ENCODE measurements at places on chromosomes 1 and 21.

DNA sequence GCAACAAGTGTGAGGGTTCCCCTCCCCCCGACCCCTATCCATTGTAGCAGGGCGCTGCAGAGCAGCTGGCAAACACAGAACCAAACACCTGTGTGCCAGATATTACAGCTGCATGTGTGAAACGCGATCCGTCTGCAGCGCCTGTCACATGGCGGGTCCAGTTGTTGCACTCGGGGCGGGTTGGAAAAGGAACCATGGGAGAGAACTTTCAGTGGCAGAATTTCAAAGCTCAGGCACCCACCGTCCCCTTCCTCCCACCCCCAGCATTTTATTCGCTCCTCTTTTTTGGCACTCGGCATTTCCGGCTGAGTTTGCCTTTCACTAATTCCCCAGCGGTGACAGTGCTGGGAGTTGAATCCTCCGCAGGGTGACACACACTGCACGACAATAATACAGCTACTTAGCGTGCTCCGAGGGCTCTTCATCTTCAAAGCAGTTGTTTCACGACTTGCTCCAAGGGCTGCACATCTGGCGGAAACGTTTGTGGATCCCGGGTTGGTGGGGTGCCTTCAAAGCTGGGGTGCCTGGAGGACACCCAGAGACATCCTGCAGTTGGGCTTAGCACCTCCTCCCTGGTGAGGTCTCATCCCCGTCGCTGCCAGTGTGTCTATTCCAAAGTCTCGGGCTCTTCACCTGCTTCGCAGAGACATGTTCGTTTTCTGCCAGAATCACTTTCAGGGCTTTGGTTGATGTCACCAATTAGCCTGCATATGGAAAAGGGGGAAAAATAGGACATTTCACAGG, 180.7 kb downstream of the ZBTB18 start:
- no peak for DNase-seq

- no peak for DNase-seq
Measured at GRCh38 chr21:29477347-29477746, 178.6 kb downstream of the BACH1 start.

DNA sequence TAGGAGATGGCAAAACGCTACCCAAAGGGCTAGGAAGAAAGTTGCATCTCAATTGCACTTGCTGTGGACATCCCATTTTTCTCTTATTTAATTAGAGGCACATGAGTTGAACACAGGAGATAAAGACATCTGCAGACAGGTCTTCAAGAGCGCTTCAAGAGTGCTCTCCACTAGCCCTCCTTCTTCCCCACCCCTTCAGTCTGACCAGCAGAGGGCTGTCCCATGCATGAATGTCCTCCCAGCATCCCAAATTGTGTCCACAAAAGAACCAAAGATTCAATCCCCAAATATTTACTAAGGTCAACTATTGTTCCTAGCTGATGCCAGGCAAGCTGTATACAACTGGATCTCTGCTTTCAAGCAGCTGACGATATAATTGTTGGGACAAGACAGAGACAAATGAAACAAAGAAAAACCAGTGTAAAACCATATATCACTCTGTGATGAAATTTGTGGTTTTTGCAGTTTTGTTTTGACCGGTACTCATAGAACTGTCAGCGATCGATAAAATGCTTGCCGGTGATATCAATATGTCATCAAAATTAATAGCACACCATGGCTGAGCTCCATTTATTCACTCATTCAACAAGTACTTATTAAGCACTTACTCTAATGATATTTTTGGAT, 174.2 kb downstream of the TNR start:
- DNase-seq = no peak

DNA sequence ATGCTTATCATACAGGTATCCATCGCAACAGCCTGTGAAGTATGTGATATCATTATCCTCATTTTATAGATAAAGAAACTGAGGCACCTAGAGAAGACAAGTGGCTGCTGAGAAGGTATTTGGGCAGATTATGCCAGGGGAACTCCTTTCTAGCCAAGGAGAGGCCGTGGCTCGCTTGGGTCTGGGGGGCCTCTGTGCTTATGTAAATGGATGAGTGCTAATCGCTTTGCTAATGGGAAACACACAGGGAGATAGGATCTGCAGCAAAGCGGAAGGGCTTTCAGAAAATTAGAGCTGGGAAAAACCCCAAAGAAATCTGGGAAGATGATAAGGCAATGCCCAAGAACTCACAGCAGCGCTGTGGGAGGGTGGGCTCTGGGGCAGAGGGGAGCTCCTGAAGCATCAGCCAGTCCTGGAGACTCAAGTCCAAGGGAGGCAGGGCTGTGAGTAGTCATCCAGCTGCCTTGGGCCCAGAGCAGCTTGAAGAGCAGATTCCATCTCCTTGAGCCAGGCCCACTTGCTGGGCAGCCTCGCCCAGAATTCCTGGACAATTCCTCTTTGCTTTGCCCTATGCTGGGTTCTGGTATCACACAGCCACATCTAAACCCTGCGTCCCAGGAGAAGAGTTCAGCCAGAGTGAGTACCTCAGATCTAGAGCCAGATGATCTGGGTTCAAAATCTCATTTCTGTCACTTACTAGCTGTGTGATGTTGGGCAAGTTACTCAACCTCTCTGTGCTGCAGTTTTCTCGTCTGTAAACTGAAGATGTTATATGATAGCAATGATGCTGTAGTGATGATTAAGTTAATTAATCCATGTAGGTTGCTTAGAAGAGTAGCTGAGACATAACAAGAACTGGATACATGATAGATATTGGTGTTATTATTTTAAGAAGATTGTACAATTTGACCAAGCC, 36.7 kb downstream of the FOXD2 start:
- no peak for DNase-seq

- no peak for DNase-seq
Measured at GRCh38 chr1:218201601-218202000, 83.5 kb upstream of the RRP15 start.

- DNase-seq = no peak
Measured at GRCh38 chr1:204350857-204351573, 8.7 kb downstream of the PLEKHA6 start.

DNA sequence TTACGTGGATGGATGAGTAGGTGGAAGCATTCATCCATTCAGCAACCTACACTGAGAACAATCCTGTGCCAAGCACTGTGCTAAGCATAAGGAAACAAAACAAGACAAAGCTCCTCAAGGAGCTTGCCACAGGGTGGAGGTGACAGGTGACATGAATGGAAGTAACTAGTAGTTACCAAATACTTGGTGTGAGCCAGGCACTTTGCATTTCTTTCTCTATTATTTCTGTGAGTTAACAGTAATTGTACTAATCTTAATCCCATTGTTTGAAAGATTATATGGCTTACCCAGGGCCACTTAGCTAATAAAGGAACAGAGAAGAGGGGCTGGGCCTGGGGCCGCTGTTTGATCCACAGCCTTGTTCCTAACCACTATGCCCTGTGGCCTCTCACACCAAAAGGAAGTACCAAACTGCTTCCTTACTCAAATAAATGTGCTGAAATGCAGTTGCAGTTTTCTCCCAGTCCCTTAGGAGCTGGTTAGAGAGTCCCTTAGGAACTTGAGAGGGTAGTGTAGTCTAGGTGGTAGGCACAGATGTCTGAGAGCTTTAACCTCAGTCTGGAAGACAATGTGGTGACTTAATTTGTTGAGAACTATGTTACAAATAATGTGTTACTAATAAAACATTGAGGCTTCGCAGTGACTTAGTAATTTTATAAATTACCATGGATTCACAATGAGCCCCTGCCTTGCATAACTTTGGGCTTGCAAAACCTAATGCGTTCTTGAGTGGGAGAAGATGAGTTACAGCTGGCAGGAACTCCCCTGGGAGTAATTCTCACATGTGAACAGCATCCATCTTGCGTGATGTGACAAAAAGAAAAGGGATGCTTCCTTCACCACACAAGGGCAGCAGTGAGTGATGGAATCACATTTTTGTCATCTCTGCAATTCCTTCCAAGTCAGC, 69.8 kb downstream of the MPZL1 start:
- no peak for DNase-seq

GRCh38 chr1:230915078-230915477, 46.8 kb upstream of the C1orf198 start:
- no peak for DNase-seq

DNA sequence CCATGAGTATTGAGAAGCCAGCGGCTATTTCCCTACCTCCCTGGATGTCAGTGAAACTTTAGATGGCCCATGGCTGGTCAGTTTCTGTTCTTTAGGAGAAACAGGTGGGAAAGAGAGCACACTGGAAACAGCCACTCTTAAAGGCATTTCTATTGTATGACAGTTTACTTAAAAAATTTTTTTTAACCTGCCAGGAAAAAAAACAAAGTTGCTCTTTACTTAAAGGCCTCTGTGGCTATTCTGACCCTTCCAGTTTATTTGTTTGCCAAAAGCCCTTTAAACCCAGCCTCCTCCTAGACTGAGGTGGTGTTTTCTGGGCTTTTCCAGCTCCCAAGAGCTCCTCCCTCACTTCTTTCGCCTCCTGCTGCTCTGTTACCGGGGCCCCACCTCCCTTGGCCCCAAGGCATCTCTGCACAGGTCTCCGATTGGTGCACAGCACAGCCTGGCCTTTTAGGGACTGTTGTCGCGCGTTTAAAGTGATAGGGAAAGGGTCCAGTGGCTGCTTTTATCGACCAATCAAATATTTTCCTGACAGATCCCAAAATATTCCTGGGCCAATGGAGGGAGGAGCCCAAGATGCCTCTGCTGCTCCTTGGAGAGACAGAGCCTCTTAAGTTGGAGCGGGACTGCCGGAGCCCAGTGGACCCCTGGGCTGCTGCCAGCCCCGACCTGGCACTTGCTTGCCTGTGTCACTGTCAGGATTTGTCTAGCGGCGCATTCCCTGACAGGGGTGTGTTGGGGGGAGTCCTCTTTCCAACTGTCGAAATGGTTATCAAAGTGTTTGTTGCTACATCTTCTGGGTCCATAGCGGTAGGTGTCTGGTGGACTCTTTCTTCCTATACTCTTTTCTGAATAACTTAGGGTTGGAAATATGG, at the start of gene SH3BGR:
Gene SH3BGR (plus strand): TSS at position 639 of the 875 bp plus-strand sequence. CDS start 127 bp downstream, at position 766.
- DNase-seq = no peak

- no peak for DNase-seq
Measured at GRCh38 chr1:30662291-30662840, 61.0 kb downstream of the MATN1 start.
